ENCODE measurements at places on chromosomes 11 and 22. TPM values are rescaled to one million over a fixed set of nuclear protein-coding genes. Genes with fewer than 3 reads are reported as not detected.

SPTBN2 gene
- 55.0 TPM for total RNA-seq

KDELR3 gene
- 5.7 TPM for total RNA-seq

TYR gene
- total RNA-seq: not detected

DNA sequence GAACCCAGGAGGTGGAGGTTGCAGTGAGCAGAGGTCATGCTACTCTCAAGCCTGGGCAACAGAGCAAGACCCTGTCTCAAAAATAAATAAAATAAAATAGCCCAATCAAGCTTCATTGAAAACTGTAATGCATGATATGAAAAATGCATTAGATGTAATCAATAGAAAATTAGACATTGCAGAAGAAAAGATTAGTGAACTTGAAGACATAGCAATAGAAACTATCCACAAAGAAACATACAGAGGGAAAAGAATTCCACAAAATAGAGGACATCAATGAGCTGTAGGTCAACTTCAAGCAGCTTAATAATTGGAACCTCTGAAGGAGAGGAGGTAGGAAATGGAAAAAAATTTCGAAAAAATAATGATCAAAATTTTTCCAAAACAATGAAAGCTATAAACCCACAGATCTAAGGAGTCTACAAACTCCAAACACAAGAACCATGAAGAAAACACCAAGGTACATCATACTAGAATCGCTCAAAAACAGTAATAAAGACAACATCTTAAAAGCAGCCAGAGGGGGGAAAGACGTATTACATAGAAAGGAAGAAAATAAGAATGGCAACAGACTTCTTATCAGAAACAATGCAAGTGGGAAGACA lies 104.2 kb downstream of the WNT7B start:
- no peak overlapping the region for H3K4me3 ChIP-seq
- no peak overlapping the region for H3K27ac ChIP-seq
- peaks cover 62% of the 10 kb centered on the region for H3K27me3 ChIP-seq
- peaks cover 6% of the 10 kb centered on the region for H3K4me1 ChIP-seq
- no peak for DNase-seq
- peaks cover 6% of the 10 kb centered on the region for H3K36me3 ChIP-seq

DNA sequence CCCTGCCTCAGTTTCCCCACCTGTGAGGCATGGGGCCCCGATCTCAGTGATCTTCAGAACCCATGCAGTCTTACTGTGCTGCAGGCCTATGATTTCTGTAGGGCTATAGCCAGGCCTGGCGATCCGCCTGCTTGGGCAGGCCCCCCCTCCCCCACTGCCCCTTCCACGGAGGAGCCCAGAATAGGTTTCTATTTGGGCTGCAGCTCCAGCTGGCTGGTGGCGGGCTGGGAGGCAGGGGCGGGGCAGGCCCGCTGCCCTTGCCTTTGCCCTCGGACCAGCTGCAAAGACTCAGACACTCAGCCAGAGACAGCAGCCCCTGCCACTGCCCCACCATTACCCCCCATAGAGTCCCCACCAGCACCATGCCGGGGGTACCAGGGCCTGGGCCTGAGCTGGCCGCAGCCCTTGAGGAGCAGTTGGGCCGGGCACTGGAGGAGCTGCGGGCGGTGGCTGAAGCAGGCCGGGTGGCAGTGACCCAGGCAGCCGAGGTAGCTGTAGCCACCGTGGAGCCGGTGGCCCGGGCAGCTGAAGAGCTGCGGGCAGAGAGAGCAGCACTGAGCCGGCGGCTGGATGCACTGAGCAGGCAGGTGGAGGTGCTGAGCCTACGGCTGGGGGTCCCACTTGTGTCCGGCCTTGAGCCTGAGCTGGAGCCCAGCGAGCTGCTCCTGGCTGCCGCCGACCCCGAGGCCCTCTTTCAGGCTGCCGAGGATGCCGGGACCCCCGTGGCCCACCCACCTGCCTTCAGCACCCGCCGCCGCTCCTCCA lies 12.2 kb downstream of the SMTN start:
- peaks cover 12% of the 10 kb centered on the region for H3K36me3 ChIP-seq
- no peak overlapping the region for H3K4me3 ChIP-seq
- DNase-seq: no peak

- H3K27me3 ChIP-seq: no peaks in the 10 kb centered on the region
- no peaks in the 10 kb centered on the region for H3K4me1 ChIP-seq
- H3K36me3 ChIP-seq: no peaks in the 10 kb centered on the region
These were observed 28.7 kb upstream of the TRPC6 start for GRCh38 chr11:101612481-101612880.

- H3K36me3 ChIP-seq: peaks cover 1% of the 10 kb centered on the region
- no peaks in the 10 kb centered on the region for H3K27me3 ChIP-seq
- peak overlapping the region; percentile 77 for H3K4me3 ChIP-seq
- no peak overlapping the region for H3K27ac ChIP-seq
- peaks cover 8% of the 10 kb centered on the region for H3K4me1 ChIP-seq
- DNase-seq: no peak
These were observed 1.2 kb upstream of the CDPF1 start for GRCh38 chr22:46251266-46251665.

PRR5 gene
- total RNA-seq: 20.5 TPM

EWSR1 gene
- total RNA-seq: 443 TPM

FOLR2 gene
- total RNA-seq: not detected

GRCh38 chr11:76902121-76903014 lies 41.6 kb downstream of the ACER3 start:
- H3K27ac ChIP-seq: no peak overlapping the region
- peaks cover 14% of the 10 kb centered on the region for H3K36me3 ChIP-seq
- no peak overlapping the region for H3K4me3 ChIP-seq
- no peak for DNase-seq
- H3K27me3 ChIP-seq: no peaks in the 10 kb centered on the region
- H3K4me1 ChIP-seq: peaks cover 16% of the 10 kb centered on the region

- peak overlapping the region; percentile 52 for H3K27ac ChIP-seq
- peaks cover 2% of the 10 kb centered on the region for H3K4me1 ChIP-seq
- peaks cover 5% of the 10 kb centered on the region for H3K36me3 ChIP-seq
- no peaks in the 10 kb centered on the region for H3K27me3 ChIP-seq
- H3K4me3 ChIP-seq: no peak overlapping the region
These were observed 30.5 kb upstream of the GCAT start for GRCh38 chr22:37777122-37777687.

DNA sequence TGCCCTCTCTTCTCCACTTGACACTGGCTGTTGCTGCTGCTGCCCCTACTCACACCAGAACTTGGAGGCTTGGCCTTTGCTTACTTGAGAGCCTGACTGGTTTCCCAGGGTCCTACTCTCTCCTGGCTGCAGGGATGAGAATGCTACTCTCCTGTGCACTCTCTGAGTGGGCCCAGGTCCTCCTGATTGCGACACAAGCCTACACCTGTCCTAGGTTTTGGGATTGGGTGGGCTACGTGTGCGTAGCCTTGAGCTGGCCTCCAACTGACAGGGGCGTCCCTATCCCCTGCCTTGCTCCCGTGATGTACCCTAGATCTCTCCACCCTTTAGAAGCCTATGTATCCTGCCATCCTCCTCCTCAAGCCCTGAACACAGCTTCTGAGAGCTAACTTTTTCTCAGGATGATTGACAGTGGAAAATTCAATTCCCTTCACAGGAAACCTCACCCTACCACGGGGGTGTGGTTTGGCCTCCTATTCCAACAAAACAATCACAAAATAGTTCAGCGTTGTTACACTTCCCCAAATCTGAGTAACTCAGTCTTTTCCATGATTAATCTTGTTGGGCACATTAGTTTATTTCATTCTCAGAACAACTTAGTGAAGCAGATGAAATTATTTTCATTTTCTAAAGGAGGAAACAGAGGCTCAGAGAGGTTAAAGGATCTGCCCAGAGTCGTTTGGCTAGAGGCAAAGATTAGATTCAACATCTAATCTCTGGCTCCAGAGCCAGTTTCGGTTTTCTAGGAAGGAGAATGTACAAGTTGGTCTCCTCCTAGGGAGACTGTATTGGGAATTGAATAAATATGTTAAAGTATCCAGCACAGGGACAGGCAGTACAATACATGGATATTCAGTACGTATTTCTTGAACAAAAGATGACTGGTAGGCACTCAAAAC lies 17.6 kb upstream of the AMOTL1 start:
- peak overlapping the region; percentile 36 for H3K27ac ChIP-seq
- H3K27me3 ChIP-seq: peaks cover 3% of the 10 kb centered on the region
- no peaks in the 10 kb centered on the region for H3K36me3 ChIP-seq
- DNase-seq: no peak
- no peak overlapping the region for H3K4me3 ChIP-seq

DNA sequence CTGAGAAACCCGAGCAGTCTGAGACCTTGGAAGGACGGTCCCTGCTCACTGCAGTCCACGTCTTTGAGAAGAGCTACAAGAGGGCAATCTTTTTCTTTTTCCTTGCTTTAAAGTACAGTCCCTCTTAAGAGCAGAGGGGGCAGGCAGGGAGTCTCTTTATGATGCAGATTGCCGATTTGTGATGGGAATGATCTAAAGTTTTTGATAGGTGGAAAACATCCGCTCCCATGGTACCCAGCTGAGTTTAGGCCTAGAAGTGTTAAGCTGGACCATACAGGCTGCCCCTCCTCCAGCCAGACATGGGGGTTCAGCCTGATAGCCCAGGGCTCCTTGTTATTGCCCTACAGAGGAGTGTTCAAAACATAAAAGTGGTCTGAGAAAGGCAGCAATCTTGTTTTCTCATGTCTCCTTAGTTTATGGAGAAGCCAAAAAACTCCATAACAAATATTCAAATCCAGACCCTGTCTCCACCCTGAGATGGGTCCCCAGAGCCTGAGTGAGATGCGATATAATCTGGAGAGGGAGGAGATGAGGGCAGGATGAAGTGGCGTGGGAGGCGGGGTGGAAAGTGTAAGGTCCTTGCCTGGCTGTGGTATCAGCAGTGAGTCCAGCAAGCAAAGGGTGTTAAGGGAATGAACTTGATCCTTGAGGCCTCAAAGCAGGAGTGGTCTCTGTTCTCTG lies 135.1 kb downstream of the FDX1 start:
- DNase-seq: no peak
- no peaks in the 10 kb centered on the region for H3K36me3 ChIP-seq
- no peak overlapping the region for H3K4me3 ChIP-seq
- H3K27me3 ChIP-seq: peaks cover 31% of the 10 kb centered on the region
- H3K27ac ChIP-seq: peak overlapping the region; percentile 2
- peaks cover 4% of the 10 kb centered on the region for H3K4me1 ChIP-seq

Measured in progenitor cell of endocrine pancreas (in vitro differentiated cells).